ENCODE measurements at places on chromosomes 16 and 17.
A peak's percentile ranks its signal among the peaks of the same experiment; 100 is the strongest.

GRCh38 chr16:13098536-13098935 lies 197.1 kb downstream of the SHISA9 start:
- DNase-seq = no peak

DNA sequence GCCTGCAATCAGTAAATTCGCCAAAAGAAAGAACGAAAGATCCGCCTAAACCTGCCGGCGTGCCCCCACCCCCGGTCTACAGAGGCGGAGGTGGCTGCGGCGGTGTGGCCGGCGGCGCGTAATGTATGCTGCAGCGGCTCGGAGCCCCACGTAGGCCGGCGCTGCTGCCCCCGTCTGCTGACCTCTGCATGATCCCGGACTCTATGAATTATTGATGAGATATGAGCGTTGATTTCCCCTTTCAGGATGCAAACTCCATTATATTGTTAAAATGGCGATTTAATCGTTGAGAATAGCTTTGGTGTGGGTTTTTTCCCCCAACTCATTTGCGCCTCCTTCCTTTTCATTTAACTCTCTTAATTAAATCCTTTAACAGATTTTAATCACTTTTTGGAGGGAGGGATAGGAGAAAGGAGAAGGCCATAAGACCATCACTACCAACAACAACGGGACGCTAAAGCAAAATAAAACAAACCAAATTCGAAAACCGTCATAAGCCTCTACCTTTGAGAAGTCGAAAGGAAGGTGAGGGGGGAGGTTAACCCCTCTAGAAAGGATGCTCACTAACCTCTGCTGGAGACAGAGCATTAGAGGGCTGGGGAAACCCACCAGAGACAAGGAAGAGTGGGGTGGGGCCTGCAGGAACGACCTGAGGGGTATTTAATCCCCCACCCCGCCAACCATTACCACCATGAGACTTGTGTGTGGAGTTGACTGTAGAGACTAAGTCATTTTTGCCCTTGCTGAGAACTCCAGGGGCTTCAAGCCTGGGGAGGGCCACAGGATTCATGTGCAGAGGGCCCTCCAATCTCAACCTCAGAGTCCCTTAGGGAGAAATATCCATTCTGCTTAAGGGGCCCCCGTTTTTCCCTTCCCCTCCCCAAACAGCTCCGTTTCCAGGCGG lies 3.4 kb downstream of the HOXB3 start:
- no peak for DNase-seq

DNA sequence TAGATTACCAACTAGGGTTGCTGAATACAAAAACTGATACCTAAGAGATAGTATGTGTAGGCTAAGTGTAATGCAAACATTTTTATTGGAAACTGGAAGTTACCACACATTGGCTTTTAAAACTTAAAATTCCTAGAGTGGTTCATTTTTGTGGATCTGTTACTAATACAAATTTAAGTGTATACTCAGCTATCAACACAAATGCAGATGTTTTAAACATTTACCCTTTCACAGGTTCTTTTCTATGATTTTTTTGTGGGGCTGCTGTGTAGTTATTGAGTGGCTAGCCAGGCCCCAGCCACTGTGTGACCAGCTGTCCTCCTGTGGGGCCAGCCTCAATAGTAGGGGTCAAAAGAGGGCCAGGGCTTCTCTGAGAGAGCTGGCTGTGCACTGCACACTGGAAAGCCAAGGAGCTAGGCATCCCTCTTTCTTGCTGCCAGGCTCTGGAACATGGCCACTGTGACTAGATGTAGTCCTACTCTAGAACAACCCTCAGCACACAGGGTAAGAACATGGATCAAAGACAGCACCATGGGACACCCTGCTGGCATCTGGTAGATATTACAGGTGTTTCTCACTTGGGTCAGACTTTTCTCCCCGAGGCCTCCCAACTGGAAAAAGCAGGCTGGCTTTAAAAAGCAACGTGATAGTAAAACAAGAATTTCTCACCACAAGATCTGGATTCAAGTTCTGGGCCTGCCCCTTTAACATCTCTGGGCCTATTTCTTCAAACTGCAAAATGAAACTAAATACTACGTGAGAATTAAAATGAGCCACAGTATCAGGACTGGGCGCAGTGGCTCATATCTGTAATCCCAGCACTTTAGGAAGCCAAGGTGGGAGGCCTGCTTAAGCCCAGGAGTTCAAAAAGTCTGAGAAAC lies 7.3 kb upstream of the VEZF1 start:
- DNase-seq = peak; percentile 74

GRCh38 chr17:17513626-17514025 lies 17.4 kb upstream of the RASD1 start:
- no peak for DNase-seq

- DNase-seq = no peak
Measured at GRCh38 chr17:39122991-39123390, 28.4 kb downstream of the PLXDC1 start.

DNA sequence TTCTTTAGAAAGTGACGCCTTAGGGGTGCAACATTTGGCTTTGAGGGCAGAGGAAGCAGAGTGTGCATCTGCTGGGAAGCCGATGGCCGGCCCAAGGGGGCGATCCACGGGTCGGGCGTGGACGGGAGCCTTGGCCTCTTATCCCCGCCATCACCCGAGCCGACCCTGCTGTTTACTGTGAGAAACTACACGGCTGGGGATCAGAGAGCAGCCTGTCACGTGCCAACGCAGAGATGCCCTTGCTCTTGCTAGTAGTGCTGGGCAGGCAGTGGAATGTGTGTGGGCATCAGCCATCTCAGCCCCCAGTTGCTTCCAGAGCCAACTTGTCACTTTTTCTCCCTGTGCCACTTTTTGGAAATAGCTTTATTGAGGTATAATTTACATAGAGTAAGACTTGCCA lies 26.7 kb upstream of the ITGB4 start:
- DNase-seq = no peak

DNA sequence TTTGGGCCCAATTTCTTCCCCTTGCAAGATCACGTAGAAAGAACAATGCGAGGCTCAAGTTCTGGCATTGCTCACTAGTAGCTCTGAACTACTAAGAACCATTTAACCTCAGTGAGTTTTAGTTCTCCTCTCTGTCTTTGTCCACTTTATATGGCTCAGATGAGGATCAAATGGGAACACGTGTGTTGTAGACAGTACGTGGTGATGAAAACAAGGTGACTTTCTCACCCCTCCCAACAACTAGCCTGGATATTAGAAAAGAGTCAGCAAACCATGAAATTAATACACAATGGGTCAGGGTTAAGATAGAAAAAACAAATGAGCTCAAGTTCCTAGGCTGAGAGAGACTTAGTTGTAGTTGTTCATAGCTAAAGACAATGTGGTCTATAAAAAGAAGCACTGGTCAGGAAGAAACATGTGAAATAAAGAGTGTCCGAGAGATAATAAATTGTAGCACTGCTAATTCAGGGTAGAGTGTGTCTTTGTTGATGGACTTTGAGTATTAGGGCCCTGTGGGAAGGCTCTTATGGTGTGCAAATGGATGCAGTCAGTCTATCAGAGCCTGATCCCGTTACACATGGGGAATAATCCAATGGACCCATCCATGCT lies 417.0 kb downstream of the HAPSTR1 start:
- DNase-seq = no peak

- peak; percentile 88 for DNase-seq
Measured at GRCh38 chr17:43900183-43900857, 7.0 kb downstream of the MPP2 start.

- DNase-seq = no peak
Measured at GRCh38 chr17:79065105-79065670, 9.4 kb upstream of the ENGASE start.

DNA sequence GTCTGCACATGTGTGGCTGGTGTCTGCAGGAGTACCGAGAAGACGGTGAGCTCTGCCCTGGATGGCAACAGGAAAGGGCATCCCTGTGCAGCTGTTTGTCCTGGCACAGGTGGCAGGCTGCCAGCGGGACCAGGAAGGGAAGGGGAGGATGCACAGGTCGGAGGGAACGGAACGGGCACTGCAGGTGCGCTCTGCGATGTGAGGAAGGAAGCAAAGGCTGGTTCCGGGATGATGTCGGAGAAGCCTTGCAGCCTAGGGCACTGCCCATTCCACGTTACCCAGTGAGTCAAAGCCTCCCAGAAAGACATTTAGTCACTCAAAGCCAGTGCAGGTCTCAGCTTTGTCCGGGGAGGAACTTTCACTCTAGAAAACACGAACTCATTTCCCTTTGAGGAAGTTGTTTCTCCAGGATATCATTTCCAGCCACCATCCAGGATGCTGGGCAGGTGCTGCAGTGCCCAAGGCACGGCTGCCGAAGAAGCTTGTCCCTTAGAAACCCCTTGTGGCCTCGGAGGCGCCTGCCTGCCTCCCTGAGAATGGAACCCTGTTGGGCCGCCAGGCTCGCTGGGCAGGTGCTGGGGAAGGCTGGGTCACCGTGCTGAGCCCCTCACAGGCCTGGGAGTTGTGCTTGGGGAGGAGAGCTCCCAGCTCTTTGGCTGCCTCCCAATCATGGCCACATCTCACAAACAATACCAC lies 4.5 kb upstream of the TMEM235 start:
- no peak for DNase-seq

DNA sequence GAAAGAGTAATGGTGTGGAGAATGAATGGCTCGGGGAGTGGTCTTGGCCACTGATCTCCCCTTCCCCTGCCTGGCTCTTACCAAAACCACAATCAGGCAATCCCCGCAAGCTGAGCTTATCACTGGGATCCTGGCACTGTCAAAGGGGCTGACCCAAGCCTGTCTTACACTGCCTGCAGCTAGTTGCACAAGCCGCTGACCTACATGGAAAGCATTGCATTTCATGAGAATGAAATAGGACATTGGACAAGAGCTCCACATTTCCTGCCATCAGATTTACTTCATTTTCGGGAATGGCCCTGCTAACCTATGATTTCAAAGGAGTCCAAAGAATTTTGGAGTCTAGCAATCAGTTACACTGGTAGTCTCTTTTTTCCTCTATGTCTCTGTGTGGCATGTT lies 146.4 kb downstream of the PCTP start:
- no peak for DNase-seq

DNA sequence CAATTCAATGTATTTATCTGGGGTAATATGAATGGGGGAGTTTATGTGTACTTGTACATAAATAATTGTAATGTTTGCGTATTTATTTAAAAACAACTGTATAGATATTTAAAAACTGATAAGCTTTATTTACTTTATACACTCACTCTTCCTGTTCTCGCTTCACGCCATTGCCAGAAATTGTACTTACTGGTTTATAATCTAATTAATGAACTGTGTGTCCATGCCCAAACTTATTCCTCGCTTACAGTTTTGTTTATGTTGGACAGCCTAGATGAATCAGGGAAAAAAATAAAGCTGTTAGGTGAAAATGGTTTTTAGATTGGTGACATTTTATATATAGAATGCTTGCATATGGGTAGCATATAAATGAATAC lies 30.8 kb downstream of the AATF start:
- no peak for DNase-seq

DNA sequence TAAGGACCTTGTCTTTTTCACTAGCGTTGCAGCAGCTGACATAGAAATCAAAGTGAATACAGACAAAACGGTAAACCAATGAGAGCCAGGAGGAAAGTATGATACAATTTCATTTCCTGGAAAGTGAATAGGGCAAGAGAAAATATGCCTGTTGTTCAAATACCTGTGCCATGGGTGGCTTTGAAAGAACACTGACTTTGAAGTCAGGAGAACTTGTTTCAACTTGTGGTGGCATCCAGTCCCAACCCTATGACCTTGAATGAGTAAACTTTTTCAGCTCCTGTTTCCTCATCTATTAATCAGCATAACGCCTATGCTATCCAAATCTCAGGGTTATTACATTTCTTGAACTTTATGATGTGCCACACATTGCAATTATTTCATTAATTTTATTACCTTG lies 173.7 kb upstream of the HS3ST3A1 start:
- DNase-seq = no peak

DNA sequence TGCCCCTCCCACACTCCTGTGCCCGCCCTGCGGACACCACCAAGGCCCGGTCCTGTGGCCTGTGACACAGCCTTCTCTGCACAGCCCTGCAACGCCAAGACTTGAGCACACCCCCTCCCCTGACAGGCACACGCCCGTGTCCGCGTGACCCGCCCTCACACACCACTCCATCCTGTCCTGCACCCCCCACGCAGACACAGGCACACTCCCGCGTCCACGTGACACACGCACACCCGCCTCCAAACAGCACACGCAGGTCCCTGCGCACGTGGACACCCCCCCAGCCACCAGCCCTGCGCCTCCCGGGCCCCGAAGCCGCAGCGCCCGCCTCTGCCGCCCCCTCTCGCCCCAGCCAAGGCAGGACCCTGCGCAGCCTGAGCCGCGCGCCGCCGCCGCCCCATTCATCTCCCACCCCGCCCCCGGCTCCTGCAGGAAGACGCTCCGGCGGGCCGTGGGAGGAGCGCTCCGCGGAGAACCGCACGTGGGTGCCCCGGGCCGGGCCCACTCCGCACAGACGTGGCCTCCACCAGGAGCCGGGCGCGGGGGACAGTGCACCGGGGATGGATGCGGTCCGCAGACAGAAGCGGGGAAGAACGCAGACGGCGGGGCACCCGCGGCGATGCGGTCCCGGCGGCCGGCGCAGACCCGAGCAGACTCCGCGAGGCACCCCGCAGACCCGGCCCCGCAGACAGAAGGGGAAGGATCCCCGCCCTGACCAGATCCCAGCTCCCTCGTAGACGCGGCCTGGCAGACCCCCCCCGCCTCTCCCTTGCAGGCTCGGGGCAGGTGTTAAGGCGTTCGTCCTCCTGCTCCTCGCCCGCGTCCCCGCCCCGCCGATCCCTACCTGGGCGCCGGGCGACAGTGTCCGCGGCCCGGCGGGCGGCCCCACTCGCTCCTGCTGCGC lies 506 bp downstream of the CAMKK1 start:
- peak; percentile 37 for DNase-seq

- no peak for DNase-seq
Measured at GRCh38 chr17:36813957-36814563, 123.2 kb upstream of the LHX1 start.

DNA sequence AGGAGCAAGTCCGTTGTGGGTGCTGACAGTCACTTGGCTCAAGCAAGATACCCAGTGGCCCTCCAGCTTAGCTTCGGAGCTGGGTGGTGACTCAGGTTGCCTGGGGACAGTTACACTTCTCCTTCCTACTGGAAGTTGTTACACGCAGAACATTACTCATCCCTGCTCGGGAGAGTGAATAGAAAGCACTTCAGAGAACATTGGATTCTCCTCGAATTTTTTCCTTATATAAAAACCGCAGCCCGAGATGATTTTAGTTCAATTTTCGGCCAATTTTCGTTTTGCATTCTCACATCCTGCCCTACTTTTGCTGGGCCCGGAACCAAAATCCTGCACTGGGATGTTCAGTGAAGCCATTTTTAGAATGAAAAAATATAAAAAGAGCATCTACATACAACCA lies 99.7 kb downstream of the ELAC2 start:
- peak; percentile 80 for DNase-seq

- DNase-seq = peak; percentile 27
Measured at GRCh38 chr17:4201226-4201625, 58.2 kb downstream of the CYB5D2 start.
